Natural killer cell treated with Interleukin-12 subunit alpha and Interleukin-12 subunit beta and Interleukin-15 and Interleukin-18, amount 100 ng/mL, for 72 hours (primary cell): ENCODE measurements at places on chromosomes 11 and 22. TPM values are rescaled to one million over a fixed set of nuclear protein-coding genes. Genes with fewer than 3 reads are reported as not detected.
A peak's percentile ranks its signal among the peaks of the same experiment; 100 is the strongest.

DNA sequence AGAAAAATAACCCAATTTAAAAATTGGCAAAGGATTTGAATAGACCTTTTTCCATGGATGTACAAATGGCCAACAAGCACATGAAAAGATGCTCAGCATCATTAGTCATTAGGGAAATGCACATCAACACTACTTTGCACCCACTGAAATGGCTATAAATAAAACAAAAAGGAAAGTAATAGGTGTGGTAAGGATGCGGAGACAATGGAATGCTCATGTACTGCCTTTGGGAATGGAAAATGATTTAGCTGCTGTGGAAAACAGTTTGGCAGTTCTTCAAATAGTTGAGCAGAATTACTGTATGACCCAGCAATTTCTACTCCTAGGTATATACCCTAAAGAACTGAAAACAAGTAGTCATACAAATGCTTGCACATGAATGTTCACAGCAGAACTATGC lies 37.4 kb downstream of the LARGE2 start:
- H3K27me3 ChIP-seq, result no peaks in the 10 kb centered on the region
- H3K4me1 ChIP-seq, result no peaks in the 10 kb centered on the region
- no peak for DNase-seq
- H3K27ac ChIP-seq, result no peak overlapping the region
- no peaks in the 10 kb centered on the region for H3K36me3 ChIP-seq

DNA sequence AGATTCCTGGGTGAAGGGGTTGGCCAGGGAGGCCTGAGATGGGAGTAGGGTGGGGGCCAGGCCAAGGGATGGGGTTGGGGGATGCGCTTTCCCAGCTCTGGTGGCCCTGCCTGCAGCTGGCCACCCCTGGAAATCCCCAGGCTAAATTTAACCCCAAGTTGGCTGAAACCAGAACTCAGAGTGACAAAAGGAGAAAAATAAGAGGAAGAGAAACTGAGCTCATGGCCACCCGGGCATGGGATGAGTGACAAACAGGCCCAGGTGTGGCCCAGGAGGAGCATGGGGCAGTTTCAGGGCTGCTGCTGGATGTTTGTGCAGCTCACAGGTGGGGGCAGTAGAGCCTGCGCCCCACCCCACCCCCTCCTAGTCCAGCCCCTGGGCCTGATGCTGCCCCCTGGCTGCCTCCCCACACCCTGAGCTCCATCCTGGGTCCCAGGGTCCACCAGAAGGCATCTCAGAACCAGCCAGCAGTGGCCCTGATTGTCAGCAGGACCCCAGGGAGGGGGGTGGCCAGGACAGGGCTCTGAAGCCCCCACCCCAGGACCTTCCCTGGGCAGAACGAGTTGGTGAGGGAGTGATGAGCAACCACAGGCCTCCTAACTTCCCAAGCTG lies 48.0 kb downstream of the IGLL5 start:
- peak overlapping the region; percentile 23 for H3K27ac ChIP-seq
- no peak overlapping the region for H3K4me3 ChIP-seq
- H3K4me1 ChIP-seq, result no peaks in the 10 kb centered on the region
- no peaks in the 10 kb centered on the region for H3K27me3 ChIP-seq

DNA sequence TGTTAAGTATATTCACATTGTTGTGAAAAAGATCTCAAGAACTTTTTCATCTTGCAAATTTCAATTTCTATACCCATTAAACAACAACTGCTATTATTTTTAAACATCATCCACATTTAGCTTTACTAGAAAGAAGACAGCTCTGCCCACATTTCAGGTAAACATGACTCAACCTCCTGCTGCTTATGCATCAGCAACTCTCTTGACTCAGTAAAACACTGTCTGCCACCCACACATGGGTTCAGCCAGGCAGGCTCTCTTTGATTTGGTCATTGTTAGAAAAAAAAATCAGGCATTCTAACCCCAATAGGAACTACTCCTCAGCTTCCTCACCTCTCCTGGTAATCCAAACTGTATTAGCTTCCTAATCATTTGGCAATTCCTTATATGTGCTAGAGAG lies 5.1 kb upstream of the ENDOD1 start:
- DNase-seq, result no peak
- H3K4me1 ChIP-seq, result peaks cover 13% of the 10 kb centered on the region
- peak overlapping the region; percentile 13 for H3K27ac ChIP-seq
- no peaks in the 10 kb centered on the region for H3K27me3 ChIP-seq
- H3K36me3 ChIP-seq, result no peaks in the 10 kb centered on the region

DNA sequence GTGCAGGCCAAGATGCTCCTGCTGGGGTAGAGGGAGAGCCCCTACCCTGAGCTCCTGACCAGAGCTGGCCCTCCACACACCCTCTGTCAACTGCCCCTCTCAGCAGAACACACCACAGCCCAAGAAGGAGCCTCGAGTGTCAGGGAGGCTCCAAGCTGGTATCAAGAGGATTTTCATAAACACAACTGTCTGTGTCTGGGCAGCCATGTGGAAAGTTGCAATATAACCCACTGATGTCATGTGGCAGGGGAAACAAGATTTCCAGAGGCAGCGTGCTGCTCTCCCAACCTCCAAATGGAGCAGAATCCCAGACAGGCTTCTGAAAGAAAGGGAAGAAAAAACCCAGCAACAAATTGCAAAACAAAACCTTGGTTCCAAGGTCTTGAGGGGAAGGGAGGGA lies 569.9 kb downstream of the BUD13 start:
- H3K27ac ChIP-seq, result no peak overlapping the region
- no peak overlapping the region for H3K4me3 ChIP-seq
- no peaks in the 10 kb centered on the region for H3K4me1 ChIP-seq
- H3K36me3 ChIP-seq, result no peaks in the 10 kb centered on the region
- no peak for DNase-seq

GRCh38 chr11:69183613-69184012 lies 27.9 kb downstream of the SMIM38 start:
- DNase-seq, result peak; percentile 8
- H3K4me3 ChIP-seq, result no peak overlapping the region
- no peaks in the 10 kb centered on the region for H3K36me3 ChIP-seq

Gene LINC01488
- not detected for total RNA-seq

Gene PDE2A
- 7.7 TPM for total RNA-seq

- no peak for DNase-seq
- H3K36me3 ChIP-seq, result peaks cover 6% of the 10 kb centered on the region
- H3K27me3 ChIP-seq, result peaks cover 18% of the 10 kb centered on the region
- H3K4me1 ChIP-seq, result peaks cover 4% of the 10 kb centered on the region
- no peak overlapping the region for H3K4me3 ChIP-seq
- H3K27ac ChIP-seq, result no peak overlapping the region
These were observed 722 bp upstream of the GUCY1A2 start for GRCh38 chr11:107018902-107019493.

Gene TMEM86A
- 0.59 TPM for total RNA-seq

- no peak overlapping the region for H3K4me3 ChIP-seq
- no peak overlapping the region for H3K27ac ChIP-seq
- H3K27me3 ChIP-seq, result peaks cover 4% of the 10 kb centered on the region
- no peak for DNase-seq
- H3K36me3 ChIP-seq, result no peaks in the 10 kb centered on the region
- H3K4me1 ChIP-seq, result peaks cover 8% of the 10 kb centered on the region
These were observed 3.2 kb upstream of the MTMR3 start for GRCh38 chr22:29879753-29880152.
